Anterior cingulate cortex (tissue), 58 donors: ENCODE measurements at places on chromosomes 2 and 18.

GRCh38 chr2:44970846-44971450 is 29.4 kb downstream of the SIX3 start:
- DNase-seq: no peak

- DNase-seq: no peak
These were observed 84.0 kb downstream of the HDAC4 start for GRCh38 chr2:239316562-239317465.

DNA sequence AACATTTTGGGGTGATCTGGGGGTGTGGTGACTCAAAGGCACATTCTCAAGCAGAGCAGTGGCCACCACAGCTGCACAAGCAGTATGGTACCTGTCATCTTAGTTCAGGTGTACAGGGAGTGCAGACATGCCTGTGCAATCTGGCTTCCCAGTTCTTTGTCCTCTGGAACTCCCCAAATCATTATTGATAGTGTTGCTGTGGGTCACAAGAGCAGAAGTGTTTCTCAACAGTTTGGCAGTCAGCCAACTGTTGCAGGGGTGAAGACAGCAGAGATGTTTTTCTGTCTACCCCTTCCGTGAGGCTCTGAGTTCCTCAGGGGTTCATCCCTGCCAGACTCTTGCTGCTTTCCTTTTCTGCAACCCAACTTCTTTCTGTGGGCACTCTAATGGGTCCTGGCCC is 206.5 kb upstream of the ZSWIM2 start:
- no peak for DNase-seq

DNA sequence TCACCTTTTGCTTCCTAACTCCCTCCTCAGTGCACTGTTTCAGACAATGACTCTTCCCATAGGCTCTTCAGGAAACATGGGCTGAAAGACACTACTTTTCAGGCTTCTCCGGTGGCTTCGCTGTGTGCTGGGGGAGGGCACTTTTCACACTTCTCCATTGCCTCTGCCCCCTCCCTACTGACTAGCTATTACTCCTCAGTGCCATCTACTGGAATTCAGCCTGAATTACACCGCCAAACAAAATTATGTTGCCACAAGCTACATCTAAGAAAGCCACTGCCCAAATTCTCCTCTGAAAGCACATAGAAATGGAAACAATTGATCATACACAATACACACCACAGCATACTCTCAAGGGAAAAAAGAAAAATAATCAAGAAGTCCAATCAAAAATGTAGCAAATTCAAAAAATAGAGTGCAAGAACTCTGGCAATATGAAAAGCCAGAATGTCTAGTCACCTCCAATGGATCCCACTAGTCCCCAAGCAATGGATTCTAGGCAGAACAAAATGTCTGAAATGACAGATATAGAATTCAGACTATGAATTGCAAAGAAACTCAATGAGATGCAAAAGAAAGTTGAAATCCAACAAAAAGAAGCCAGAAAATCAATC is 1139.4 kb upstream of the GYPC start:
- DNase-seq: no peak

GRCh38 chr2:98936353-98937351 is 627 bp upstream of the CRACDL start:
- DNase-seq: no peak
